ENCODE measurements at places on chromosomes 2 and 18.

- no peak for DNase-seq
Observed at GRCh38 chr2:168594778-168595177, 138.7 kb downstream of the CERS6 start.

DNA sequence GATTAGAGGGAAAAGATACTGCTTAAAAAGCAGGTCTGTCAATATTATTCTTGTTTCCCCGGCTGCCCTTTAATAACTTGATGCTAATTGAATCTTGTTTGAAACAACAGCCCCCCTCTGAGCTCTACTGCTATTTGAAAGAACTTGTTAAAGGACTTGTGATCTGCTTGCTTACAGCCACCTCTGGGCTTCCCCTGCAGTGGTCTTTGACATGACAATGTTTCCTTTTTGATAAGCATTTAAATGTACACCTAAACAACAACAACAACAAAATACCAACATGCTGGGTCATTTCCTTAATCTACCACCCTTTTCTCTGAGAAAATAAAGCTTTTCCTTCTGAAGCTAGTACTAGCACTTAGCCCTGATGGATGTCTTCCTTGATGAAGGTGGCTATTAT, 3.9 kb downstream of the HOXD1 start:
- DNase-seq, result no peak

- no peak for DNase-seq
Observed at GRCh38 chr18:58761241-58761969, 90.1 kb downstream of the MALT1 start.

DNA sequence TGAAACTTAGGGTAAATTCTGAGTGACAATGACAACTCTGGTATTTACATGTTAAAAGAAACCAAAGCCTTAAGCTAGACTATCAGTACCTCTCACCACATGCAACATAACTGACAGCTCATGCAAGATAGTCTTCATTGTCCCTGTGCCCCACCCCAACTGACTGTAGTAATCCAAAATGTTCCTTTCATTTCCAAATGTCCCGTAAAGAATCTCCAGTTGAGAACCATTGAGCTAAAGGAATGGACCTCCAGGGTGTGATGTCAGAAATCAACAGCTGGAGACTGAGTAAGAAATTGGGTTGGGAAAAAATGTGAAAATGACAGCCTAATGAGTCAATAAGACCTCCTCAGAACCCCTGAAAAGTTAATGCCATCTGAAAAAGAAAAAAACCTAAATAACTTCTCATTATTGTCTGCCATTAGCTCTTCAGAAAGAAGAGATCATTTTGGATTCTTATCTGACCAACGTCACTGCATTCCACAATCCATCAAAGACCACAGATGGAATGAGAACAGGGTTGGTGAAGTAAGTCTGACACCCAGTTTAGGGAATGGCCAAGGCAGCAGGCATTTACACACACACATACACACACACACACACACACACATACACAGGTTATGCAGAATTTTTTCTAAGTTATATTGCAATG, 51.7 kb upstream of the ACVR2A start:
- no peak for DNase-seq

Measured in CD4-positive, alpha-beta T cell treated with Interleukin-4 for 1 hour (primary cell).